Peyer's patch (tissue), 4 donors: ENCODE measurements at places on chromosomes 2 and 18.

DNA sequence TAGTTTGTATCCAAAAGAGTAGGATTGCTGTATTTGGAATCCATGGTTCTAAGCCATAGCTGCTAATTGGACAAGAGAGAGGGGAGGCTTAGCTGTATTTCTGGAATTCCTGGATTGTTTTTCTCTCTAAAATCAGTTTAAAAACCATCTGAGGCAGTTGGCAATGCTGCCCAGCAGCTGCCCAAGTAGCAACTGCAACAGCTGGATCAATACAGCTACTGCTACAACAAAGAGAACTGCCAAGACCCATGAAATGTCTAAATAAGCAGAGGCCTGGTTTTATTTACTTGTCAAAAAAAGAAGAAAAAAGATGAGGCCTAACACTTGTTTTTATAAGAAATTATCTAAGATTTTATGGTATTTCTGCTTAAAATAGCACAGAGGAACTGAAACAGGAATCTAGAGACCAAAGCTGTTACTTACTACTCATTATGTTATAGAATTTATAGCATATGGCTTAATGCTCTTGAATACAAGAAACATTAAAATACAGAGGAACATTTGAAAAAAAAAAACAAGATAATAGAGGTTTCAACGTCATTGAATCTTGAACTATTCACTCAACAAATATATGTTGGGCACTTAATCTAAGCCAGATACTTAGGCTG is 39.1 kb downstream of the TMEFF2 start:
- no peak for DNase-seq

GRCh38 chr2:65366595-65367125 is 65.7 kb downstream of the SPRED2 start:
- DNase-seq: peak; percentile 80

DNA sequence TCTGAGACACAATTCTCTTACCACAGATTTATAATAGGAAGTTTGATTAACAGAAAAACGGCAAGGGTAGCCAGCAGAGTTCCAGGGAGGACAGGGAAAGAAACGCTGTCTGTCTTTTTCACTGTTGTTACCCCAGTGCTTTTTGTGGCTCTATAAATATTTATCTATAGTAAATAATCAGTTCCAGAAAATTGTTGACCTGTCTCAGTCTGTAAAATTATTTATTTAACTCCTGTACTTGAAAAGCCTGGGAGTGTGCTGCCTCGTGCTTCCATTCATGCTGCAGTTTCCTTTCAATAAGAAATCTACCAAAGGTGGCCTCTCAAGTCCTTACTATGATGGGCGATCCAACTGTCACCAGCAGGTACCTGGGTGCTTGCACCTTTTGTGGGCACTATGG is 102.9 kb downstream of the ETAA1 start:
- no peak for DNase-seq

DNA sequence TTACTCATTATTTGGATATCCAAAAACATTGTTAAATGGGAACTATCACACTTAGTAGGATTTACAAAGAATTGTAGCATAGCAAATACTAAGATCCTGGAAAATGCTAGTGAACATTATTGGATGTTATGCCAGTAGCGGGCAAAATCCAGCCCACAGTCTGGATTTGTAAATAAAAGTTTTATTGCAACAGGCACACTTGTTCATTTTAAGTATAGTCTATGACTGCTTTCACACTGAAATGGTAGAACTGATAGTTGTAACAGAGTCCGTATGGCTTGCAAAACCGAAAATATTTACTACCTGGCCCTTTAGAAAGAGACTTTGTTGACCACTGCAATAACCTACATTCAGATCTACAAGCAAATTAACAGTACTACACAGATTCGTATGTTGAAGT is 53.6 kb downstream of the ACVR1 start:
- DNase-seq: no peak

DNA sequence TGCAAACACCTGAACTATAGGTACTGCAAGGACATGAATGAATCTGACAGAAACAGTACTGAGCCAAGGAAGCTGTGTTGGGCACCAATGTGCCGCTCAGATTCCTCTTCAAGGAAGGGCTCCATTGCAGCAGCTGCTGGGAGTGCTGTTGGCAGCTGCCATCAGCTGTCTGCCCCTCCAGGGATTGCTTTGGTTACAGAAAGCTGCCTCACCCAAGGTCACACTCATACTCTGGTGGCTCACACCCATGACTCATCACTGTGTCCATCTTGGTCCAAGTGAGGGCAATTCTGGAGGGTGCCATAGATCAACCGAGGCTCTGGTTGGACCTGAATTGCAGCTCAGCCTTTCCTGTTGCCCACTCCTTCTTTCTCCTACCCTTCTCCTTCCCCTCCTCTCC is 24.4 kb upstream of the TRPM8 start:
- DNase-seq: no peak

- no peak for DNase-seq
Measured at GRCh38 chr2:104897515-104898184, 43.7 kb downstream of the POU3F3 start.

- no peak for DNase-seq
Measured at GRCh38 chr2:27736031-27736889, 35.3 kb upstream of the MRPL33 start.

DNA sequence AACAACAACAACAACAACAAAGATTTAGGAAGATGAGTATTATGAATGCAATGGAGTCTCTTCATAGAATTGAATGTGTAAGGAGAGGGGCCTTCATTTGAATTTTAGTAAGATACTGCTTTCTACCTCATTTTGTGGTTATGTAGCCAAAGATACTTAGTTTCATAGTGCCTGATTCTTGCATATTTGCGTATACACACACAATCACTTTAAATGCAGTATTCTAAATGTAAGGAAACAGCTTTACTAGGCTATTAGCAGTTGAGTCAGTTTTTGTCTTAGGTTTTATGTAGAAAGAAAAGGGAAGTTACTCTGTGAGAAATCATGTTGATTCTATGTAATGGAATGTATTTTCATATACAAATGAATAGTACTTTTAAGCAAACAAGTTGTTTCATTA is 80.5 kb downstream of the HAUS1 start:
- no peak for DNase-seq

DNA sequence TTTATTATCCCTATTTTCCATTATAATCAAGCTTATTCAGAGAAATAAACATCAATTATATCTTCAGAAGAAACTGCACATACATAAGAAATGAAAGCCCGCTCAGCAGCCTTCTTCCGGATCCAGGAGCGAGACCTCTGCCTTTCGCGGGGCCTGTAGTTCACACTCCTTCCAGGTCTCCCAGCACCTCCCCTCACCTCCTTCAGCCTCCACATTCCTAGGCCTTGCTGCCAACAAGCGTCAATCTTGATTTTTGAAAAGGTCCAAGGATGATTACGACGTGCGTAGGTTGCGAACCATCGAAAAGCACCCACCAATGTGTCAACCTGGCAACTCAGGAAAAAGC is 355 bp upstream of the KIDINS220 start:
- no peak for DNase-seq

- no peak for DNase-seq
Measured at GRCh38 chr2:157864857-157865430, 11.2 kb downstream of the ACVR1 start.

- no peak for DNase-seq
Measured at GRCh38 chr18:77250501-77250925, 865 bp downstream of the GALR1 start.

DNA sequence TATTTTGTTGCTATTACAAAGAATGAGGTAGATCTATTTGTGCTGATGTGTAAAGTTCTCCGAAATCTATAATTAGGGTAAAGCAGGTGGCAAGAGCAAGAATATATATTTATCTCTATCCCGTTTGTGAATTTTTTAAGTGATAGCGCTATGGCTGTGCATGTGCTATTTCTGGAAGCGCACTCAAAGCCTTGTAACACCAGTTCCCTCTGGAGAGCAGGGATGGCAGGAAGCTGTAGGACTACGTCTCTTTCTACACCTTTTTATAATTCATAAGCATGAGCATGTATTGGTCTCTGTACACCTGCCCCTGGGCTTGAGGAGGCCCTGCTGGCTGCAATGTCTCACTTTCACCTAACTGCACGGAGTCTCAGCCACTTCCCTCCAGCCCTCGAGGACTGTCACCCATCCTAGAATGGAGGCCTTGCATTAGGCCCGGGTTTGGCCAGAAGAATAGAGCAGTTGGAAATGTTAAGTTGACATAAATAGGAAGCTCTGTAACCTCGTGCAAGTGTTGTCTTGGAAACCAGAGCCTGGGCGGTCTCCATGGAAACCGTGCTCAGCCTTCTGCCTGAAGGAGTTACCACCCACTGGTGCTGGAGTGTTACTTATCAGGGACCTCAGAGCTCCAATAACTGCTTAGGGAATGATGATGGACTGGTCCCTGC is 20.9 kb downstream of the ITM2C start:
- no peak for DNase-seq

DNA sequence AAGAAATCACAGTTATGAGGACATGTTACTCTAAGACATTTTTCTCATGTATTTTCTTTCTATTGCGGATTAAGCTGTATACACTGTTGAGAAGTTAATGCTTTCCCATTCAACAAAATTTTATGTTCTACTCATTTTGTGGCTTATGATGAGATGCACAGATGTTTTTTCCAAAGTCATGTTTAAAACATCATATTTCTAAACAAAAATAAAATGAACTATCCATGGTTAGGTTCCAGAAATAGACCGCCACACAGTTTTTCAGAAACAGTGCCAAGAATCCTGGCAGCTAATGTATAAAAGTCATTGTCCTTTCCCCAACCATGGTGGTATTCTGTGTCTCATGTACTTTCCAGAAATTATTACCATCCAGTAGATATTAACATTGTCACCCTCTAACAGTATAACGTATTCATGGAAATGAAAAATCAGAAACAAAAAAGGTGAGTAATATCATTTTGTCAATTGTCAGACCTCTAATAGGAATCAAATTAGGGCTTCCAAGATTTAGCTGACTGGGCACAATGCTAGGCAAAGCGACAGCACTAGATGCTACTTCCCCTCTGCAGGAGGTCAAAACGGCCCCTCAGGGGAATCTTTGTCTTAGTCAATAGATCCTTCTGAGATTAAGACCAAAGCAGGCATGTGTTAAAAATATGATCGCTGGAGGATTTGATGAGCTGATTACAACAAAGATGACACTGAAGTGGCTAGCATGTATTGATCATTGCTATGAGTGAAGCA is 54.4 kb upstream of the ZNF397 start:
- DNase-seq: no peak

GRCh38 chr2:177501186-177501585 is 108.6 kb downstream of the AGPS start:
- DNase-seq: no peak
